ENCODE measurements at places on chromosomes 1 and 21.

- no peak for DNase-seq
Measured at GRCh38 chr1:228376262-228376628, 30.4 kb downstream of the TRIM11 start.

GRCh38 chr1:85611856-85612255, 31.3 kb downstream of the CCN1 start:
- DNase-seq: no peak

- DNase-seq: no peak
Measured at GRCh38 chr1:184826001-184826400, 71.3 kb upstream of the EDEM3 start.

- no peak for DNase-seq
Measured at GRCh38 chr21:42556476-42556875, 42.8 kb downstream of the SLC37A1 start.

DNA sequence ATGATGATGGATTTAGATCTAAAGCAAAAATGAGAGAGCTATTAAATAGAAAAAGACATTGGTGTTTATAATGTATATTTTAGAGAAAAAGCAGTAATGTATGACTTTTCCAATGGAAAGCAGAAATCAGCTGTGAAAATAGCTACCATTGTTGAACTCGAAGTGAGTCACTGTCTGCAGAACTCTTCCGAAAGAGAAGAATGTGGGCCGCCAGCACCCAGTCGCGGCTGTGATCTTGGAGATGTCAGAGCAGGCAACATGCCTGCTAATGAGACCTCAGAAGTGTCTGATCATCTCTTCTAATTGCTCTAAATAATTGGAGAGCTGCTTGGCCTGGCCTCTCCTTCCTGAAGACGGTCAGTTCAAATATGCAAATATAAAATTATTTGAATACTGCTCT, 333.6 kb upstream of the RUNX1 start:
- no peak for DNase-seq

DNA sequence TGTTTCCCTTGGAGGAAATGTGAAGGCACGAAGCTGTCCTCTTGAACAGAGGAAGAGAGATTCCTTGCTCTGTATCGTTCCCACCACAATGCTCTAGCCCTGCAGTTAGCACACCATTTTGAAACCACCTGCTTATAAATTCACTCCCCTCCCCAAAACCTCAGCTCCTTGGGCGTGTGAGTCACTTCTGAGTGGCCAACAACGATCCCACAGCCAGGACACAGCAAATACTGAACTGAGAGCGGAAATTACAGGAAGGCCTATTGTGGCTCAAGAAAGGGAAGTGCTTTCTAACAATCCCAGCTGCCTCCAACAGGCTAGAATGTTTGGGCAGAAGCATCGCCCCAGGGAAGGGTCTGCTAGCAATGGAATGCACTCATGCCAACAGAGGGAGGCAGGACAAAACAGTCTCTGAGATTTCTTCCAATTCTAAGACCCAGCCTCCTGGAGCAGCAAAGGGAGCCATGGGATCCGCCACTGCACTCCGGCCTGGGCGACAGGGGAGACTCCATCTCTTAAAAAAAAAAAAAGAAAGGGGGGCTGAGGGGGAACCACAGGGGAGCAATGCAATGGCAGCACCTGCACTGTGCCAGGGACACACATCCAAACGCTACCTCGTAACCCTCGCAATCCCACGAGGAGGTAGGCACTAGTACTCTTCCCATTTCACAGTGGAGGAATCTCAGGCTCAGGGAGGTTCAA, 1.9 kb downstream of the TMEM53 start:
- DNase-seq: no peak

DNA sequence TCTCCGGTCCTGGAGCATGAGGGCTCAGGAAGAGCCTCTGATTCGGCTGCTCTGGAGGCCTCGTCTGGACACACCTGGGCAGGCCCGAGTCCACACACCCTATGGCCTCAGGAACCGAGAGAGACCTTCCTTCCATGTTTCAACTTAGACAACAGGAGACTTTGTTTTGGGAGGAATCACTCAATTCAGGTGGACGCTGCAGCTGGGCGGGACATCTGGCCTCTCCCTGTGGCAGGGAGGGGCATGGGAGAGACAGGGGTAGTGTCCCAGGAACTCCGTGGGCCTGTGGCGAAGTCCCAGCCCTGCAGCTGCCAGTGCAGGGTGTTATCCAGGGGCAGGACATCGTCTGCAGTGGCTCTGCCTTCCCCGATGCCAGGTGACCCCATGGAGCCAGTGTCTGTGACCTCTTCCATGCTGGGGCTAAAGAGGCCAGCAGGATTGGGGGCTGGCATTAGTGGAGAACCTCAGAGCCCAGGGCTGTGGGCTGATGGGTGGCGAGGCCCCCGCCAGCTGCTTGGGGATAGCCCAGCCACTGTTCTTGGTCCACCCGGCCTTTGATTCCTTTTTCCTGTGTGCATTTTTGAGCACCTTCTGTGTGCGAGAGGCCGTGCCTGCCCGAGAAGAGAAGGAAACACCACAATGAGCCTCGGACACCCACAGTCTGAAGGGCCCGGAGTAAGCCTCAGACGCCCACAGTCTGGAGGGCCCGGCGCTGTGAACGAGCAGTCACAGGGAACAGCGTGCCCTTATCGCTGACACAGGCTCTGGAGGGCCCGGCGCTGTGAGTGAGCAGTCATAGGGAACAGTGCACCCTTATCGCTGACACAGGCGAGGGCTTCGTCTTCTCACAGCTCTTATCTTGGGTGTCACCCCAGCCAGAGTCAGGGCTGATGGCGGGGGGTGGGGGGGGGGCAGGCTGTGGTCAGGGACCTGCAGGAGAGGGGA, 6.2 kb downstream of the COL18A1 start:
- no peak for DNase-seq

DNA sequence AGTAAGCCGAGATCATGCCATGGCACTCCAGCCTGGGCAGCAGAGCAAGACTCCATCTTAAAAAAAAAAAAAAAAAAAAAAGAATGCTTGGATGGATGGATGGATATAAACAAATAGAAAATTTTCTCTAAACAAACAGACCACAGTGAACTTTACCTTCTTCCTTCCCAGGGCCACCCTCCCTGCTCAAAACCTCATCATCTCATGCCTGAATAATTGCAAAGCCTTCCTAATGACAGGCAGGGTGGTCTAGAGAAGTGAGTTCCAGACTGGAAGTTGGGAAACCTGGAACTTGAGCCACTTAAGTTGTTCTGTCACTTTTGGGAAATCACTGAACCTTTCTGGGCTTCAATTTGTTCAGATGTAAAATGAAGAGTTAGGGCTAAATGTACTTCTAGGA, 17.6 kb downstream of the ATP2B4 start:
- DNase-seq: no peak

DNA sequence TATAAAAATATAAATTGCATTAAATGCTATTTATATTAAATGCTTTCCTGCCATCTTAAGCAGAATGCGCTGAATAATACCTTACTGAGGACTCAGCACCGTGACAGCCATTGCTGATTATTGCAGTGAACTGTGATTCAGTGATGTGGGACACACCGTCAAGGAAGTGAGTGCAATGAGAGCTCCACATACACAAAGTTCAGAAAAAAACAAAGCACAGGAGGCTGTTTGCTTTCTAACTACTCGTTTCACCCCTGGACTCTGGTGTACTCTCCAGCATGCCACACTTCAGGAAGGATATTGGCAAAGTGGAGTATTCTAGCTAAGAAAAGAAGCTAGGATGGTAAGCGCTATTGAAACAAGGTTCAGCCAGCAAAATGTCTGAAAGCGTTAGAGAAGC, 57.4 kb upstream of the CXADR start:
- DNase-seq: no peak

DNA sequence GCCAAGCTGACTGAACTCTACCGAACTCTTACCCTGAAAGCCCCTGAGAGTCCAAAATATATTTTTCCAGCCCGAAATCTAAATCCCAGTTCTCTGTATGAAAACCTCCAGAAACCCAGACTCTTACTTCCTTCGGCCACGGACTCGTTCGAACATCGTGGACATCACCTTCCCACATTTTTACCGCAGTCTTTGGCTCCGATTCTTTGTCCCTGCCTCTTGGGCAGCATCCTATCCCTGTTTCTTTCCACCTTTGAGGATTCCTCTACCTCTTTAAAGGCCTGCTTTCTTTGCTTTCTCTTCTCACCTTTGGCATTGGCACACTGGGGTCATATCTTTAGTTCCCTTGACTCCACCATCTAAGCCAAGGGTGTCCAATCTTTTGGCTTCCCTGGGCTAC, 932 bp upstream of the USP24 start:
- no peak for DNase-seq

GRCh38 chr1:71463144-71463543, 382.3 kb upstream of the ZRANB2 start:
- no peak for DNase-seq

DNA sequence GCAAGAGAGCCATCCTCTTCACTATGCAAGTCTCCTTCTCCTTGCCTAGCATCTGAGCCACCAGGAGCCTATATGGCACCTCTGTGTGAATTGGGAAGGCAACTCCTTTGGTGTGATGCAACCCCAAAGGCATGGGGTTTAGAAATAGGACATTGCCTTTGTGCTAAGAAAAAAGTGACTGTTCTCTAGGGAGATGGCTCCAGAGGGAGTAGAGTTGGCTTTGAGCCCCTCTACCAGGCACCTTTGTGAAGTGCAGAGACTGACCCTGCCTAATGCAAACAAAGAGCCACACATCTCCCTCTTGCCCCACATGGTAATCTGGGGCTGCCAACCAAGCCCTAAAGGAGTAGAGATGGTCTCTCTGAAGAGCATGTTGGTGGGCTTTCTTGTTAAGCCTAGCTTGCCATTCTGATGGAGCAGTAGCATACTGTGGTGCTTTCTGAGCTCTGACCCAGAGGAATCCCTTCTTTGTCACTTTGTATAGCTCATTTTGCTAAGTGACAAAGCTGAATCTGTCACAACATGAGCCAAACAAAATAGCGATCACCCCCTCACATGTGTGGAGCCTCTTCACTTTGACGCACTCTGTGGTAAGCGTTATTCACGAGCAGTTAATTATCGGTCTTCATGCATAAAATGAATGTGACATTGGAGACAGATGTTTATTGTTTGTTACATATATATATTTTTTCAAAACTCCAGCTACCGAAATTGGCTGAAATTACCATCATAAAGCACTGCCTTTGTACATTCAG, 74.4 kb downstream of the RWDD3 start:
- DNase-seq: no peak

DNA sequence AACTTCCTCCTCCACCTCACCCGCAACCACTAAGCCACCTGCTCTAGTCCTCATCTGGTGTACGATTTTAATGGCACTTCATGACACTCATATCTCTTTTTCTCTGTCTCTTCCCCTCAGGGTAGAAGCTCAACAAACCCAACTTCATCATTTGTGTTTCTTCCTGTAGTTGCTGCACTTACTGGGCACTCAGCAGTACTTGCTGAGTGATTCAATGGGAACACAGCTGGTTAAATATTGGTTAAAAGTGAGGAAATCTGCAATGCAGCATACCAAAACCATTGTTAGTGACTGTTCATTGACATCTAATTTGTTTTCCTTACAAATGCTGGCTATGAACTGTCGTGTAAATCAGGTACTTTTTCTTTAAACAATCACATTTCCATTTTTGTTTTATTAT, 541.1 kb upstream of the PRMT6 start:
- DNase-seq: no peak
